Sigmoid colon (tissue), 7 donors: ENCODE measurements at places on chromosomes 16 and 17.

DNA sequence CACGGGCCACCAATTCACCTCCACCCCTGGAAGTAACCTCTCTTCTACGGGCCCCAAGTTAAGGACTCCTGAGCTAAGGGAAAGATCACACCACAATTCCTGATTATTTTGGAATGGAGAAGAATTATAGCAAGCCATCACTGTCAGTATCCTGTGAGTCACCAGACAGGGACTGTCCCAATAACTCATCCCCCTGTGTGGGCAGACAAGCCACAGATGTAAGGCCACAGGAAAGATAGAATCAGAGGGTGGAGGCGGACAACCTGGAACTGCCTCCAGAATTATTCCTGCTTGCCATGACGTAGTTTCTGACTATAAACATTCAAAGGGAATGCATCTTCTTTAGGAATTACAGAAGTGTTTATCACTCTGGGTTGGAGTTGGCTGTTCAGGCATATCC is 5.8 kb upstream of the MYO1D start:
- no peak for DNase-seq

DNA sequence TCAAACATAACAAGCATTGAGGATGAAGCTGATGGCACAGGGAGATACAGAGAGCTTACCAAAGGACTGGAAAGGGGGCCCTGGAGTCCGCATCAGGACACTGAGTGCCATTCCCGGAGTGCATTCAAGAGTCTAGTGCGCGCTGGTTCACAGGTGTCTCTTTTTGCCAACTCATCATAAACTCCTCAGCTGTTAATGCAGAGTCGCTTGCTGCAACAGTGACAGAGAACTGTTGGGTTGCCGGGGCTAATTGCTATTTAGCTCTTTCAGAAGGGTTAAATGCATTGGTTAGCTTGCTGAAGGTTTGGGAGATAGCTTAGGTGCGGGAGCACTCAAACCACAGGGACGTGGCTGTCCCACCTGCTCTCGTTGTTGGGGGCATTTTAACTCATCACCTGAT is 1091.6 kb upstream of the EEF2KMT start:
- no peak for DNase-seq

GRCh38 chr17:47869114-47869513 is 18.2 kb upstream of the SP6 start:
- DNase-seq: no peak

DNA sequence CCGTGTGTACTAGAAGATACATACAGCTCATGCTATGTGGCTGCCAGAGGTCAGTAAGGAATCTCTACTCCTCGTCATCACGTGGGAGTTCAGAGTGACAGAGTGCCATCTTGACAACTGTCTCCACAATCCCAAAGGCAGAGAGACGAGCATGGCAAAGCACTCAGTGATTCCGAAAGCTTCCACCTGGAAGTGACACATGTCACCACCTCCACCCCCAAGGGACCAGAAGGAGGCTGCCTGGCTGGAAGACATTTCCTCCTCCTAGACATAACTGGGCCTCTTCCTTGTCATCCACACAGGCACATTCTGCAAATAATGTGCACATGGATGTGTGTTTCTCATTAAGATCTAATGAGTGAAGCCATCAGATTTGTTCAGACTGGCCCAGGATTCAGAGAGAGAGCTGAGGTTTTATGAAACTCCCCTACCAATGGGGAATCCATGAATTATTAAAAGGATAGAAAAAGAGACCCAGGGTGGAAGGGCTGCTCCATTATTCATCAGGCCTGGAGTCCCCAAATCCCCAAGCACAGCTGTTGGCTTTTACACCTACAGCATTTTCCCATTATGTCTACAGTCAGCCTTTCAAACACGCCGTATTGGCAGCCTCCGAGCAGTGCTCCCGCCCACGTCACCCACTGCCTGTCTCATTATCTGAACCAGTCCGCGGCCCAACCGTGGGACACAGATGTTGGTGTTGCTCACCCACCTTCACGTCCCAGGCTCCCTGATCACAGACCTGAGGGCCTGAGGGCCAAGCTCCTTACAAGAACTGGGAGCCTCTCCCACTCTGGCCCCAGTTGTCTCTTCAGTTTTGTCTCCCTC is 3.3 kb upstream of the CACNG5 start:
- peak; percentile 50 for DNase-seq

GRCh38 chr16:87540072-87540896 is 47.5 kb upstream of the ZCCHC14 start:
- DNase-seq: no peak

DNA sequence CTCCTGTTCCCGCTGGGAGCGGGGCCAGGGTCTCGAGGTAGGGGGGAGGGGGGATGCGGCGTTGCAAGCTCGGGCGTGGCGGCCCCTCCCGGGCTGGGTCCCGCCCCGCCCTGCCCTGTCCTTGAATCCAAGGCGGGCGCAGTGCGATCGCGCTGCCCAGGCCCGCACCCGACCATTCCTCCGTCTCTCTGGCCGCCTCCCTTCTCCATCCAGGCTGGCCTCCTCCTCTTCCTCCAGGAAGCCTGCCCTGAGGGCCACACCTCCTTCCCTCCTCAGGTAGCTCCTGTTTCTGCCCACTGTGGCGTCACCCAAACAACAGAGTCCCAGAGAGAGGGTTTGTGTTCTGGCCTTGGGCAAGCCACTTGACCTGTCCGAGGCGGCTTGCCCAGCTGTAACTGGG is 43.0 kb upstream of the TAC4 start:
- DNase-seq: no peak

DNA sequence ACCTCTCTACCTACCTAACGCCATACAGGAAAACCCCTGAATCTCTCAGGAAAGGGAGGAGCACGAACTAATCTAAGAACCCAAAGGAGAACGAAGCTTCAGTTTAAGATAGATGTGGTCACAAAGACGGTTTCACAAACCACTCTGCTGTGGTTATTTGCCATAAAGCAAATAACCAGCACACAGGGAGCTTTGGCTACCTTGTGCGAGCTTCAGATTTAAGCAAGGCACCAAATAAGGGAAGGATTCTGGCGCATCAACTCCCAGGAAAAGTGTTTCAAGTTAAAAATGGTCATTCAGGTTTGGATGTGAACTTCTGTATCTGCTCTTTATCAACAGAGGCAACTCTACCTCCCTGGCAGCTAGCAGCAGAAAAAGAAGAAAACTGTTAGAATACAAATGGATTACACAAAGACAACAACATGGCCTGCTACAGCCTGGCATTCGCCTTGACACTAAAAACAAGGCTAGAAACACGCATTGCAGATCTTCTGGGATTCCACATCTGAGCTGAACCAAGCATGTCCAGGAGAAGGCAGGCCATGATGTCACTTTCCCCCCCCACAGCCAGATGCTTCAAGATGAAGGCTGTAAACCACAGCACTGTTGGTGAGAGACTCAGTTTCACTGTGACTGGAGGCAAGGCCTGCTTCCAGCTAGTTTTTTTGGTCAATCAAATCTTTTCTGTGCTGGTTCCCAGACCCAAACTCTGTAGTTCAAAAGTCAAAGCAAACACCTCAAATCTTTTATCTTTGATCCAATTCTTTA is 43.6 kb downstream of the SMG6 start:
- DNase-seq: peak; percentile 74

GRCh38 chr16:73066927-73067670 is 19.2 kb upstream of the ZFHX3 start:
- DNase-seq: peak; percentile 70
